ENCODE measurements at places on chromosomes 4 and X.
A peak's percentile ranks its signal among the peaks of the same experiment; 100 is the strongest.

DNA sequence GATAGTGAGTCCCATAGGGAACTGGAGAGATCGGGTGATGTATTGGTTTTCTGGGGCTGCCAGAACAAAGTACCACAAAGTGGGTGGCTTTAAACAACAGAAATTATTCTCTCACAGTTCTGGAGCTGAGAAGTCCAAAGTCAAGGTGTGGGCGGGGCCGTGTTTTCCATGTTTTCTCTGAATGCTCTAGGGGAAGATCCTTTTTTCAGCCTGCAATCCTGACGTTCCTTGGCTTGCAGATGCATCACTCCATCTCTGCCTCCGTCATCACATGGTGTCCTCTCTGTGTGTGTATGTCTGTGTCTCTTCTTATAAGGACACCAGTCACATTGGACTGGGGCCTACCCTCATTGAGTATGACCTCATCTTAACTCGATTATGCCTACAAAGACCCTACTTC, 7.9 kb upstream of the GPM6B start:
- no peak for DNase-seq

DNA sequence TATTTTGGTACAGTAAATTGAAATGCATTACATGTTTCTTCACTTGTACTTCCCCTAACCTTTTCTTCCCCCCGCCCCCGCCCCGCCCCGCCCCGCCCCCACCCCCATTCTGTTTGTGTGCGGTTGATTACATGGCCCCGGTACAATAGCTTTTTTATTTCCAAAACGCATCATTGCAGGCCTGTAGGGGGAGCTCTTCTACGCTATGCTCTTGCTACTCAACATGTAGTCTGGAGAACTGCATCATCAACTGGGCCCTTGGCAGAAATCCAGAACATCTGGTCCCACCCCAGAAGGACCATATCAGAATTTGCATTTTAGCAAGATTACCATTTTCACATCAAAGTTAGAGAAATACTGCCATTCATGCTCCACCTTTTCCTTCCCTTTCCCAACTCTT, 333.3 kb upstream of the DDX53 start:
- peak; percentile 13 for DNase-seq

- DNase-seq, result no peak
Measured at GRCh38 chrX:1876041-1876440, 261.2 kb downstream of the ASMT start.

DNA sequence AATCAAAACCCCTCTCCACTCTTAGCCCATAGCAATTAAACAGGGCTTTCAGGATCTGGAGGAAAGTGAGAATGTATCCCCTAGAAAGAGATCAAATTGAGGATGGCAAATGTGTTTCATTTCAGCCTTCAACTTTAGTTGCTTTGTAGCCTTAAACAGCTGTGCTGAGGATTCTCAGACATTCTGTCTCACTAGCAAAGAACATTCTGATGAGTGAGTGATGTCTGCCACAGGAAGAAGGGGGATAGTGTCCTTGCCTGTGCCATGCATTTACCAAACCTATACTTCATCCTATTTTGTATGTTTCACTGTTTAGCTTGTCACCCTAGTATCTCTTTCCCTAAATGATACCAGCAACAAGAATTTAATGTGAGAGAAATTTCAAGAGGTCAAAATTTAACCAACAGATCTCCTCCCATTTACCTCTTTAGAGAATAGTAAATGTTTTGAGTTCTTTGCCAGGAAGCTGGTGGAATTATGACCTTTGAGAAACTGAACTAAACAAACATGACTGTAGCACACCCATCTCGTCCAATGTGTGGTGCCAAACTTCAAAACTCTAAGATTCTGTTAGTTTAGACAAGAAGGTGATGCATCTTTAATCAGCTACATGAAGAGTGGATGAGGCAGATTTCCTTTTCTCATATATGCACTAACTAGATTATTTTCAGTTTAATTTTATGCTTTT, 165.6 kb downstream of the PALLD start:
- DNase-seq, result no peak

DNA sequence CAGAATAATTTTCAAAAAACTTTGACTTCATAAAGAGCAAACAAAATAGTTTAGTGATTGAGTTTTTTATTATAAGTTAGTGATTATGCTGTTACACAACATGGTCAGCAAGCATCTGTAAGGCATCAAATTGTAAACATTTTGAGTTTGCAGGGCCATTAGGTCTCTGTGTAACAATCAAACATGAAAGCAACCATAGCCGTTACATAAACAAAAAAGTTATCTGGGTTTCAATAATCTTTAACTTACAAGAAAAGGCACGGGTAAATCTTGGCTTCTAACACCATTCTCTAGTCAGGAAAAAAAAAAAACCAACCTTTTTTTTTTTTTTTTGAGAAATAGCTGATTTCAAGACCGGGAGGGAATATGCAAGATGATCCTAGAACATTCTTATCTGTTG, 1941.1 kb downstream of the PCDH7 start:
- no peak for DNase-seq

GRCh38 chr4:137212601-137213000, 319.7 kb downstream of the PCDH18 start:
- DNase-seq, result no peak

GRCh38 chr4:83906561-83906960, 370.7 kb downstream of the GPAT3 start:
- DNase-seq, result peak; percentile 18

DNA sequence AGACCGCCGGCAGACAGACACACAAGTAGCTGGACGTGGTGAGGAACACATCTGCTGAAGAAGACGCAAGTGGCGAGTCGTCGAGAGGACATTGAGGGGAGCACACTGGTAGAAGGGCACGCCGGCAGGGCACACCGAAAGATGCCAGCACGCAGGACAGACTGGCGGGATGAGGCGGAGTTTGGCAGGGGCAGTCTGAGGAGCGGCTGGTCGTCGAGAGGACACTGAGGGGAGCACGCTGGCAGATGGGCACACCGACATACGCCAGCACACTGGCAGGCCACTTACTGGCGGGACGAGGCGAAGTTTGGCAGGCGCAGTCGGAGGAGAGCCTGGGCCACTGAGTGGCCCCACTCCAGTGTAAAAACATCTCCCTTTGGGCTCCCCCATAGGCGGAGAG, 42.1 kb downstream of the RASGEF1B start:
- DNase-seq, result no peak

GRCh38 chr4:19462117-19462516, 789.6 kb upstream of the SLIT2 start:
- DNase-seq, result no peak

DNA sequence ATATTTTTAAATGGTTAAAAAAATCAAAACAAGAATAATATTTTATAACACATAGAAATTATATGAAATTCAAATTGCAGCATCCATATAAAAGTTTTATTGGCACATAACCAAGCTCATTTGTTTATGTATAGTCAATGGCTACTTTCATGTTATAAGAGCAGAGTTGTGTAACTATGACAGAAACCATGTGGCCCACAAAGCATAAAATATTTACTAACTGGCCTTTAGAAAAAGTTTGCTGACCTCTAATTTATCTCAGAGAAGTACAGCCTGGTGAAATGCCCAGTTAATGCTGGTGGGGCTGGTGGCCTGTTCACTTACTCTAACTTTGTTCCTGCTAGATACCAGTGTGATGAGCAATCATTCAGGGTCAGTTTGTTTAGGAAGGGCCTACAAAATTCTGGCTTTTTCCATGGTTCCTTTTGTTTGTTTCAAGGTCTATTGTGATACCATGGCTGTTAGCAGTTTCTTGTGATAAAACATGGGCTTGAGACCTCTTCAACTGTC, 104.6 kb downstream of the PPP1R2C start:
- DNase-seq, result no peak

GRCh38 chr4:158203436-158203835, 6.8 kb upstream of the TMEM144 start:
- no peak for DNase-seq

DNA sequence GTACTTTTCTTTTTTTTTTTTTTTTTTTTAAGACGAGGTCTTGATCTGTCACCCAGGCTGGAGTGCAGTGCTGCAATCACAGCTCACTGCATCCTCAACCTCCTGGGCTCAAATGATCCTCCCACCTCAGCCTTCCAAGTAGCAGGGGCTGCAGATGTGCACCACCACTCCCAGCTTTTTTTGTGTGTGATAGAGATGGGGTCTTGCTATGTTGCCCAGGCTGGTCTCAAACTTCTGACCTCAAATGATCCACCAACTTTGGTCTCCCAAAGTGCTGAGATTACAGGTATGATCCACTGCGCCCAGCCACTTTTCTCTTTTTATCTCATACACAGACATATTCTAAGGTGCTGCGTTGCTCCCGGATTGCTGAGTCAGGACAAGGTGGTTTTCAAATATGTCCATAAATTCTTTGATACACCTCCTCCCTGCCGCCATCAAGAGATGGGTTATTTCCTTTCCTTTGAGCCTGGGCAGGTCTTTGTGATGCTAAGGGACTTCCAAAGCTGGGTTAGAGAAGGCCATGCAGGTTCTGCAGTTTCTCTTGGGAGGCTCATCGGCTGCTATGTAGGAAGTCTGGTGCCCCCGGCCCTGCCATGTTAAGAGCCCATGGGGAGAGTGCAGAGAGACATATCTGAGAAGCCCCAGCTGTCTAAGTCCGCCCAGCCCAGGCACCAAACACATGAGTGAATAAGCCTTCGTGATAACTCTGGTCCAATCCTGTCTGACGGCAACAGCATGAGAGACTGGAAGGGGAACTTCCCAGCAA, 8.4 kb upstream of the PLA2G12A start:
- no peak for DNase-seq

DNA sequence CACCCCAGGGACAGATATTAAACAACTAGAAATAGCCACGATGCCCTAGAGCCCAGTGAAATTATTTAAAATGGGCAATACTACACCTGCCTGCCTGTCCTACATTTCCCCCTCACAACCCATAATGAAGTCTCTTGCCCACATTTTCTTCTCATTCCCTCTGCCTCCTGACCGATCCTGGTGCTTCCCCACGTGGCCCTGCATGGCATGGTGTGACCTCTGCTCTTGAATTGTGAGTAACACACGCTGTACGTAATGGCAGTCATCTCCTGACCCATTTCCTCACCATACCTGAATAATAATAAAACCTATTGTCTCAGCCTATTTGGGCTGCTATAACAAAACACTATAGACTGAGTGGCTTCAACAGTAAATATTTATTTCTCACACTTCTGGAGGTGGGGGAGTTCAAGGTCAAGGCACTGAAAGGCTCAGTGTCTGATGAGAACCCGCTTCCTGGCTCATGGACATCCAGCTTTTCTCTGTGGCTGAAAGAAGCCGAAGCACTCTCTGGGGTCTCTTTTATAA, 77.0 kb upstream of the ENPP6 start:
- no peak for DNase-seq

GRCh38 chrX:106481341-106481740, 130.4 kb upstream of the RADX start:
- DNase-seq, result peak; percentile 45

All from fibroblast of skin of scalp (primary cell).